ENCODE measurements at places on chromosomes 2 and 18.

DNA sequence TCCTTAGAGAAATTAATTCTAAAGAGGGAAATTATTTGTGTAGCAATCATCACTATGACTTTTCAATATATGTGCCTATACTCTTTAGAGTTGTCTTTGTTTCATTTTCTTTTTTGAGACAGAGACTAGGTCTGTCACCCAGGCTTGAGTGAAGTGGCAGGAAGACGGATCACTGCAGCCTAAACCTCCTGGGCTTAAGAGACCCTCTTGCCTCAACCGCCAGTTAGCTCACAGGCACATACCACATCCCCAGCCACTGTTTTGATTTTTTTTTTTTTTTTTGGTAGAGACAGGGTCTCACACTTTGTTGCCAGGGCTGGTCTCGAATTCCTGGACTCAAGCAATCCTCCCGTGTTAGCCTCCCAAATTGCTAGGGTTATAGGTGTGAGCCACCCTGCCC lies 12.4 kb downstream of the YWHAQ start:
- no peak for DNase-seq

DNA sequence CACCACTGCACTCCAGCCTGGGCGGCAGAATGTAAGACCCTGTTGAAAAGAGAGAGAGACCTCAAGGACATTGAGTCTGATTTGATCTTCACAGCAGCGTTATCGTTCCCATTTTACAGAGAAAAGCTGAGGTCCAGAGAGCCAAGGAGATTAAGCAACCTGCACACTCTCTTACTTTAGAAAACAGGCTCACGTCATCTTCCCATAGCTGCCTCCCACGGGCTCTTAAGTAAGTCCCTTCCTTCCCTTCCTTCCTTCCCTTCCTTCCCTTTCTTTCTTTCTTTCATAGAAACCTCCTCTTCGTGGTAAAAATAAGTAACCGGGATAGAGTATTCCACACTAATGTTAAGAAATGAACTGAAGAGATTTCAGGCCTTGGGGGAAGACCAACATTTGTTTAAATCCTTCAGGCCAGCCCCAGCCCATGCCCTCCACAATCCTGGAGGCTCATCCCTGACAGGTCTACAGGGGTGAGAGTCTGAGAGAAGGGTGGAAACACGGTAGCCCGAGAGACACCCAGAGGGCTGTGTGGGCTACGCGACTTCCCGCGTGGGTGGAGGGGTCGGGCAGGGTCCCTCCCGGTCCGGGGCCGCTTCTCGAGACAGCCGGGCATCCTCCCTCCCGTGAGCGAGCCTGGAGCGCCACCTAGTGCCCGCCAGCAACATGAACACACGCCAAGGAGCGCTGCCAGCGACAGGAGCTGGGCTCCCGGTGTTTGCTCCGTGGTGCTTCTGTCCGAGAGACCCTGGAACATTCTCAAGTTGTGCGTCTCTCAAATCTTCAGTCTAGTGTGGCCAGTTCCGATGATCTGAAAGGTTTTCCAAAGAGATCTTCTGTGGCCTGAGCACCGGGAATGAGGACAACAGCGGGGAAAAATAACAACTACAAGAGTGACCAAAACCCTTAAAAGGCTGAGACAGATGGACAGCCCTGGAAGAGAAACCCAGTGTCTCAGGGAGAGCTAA lies 160.3 kb downstream of the INO80D start:
- DNase-seq, result peak; percentile 83

DNA sequence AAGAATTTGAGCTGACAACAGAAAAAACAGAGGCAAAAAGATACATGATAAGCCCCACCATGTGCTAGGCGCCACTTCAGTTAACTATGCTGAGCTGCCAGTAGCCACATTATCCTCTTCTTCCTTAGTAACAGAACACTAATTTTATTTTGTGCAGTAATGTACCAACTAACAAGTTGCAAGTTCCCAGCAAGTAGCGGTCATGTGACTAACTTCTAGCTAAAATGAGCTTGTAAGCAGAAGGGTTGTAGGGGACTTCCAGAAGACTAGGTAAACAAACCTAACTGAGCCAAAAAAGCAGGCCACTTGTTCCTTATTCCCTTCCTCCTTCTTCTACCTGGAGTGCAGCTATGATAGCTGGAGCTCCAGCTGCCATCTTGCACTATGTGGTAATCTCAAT lies 75.5 kb downstream of the DTNB start:
- no peak for DNase-seq

DNA sequence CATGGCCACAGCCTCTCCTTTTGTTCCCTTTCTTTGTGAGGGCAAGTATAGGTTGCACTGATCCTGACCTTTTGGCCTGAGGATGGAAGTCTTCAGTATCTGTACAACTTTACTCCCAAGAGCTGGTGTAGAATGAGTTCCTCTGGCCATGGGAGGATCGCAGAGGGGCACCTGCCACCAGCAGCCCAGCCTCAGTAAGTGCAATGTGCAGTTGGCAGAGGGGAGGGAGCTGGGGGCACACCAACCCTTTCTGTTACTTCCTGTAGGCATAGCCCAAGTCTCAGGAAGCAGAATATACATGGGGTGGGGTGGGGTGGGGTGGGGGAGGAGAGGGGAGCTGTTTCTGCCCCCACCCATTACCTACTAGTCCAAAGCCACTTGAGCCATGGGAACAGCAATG lies 65.1 kb upstream of the AQP4 start:
- no peak for DNase-seq

DNA sequence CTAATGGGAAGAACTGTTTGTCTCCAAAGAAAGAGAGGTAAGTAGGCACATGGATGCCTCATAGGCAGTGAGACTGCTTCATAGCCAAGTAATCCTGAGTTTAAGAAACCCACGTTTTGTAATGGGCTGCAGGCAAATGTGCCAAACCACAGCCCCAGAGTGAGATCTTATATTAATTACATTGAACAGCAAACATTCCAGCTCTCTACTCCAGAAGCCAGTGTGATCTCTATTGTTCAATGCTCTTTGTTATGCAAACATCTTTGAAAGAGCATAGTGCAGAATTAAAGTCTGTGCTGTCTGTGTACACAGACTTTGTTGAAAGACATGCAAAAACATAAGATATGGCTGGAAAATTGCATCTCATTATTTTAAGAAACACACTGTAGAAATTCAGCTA lies 720.8 kb upstream of the REG3G start:
- DNase-seq, result no peak

DNA sequence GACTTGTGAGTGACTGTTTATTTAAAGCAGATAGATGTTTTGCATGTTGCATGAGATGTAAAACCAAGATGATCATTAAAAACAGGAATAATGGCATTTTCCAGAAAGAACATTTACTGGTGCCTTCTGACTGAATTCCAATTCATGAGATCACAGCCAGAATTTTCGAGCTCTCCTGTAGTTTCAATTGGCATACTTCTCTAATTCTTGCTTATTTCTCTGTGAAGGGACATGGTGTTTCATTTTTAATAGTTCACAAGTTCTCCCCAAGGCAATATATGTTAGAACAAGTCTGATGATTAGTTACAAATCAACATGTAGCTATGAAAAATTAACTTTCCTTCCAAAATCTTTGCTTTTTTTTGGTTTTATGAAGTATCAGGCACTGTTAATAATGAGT lies 105.7 kb downstream of the PDE1A start:
- no peak for DNase-seq

DNA sequence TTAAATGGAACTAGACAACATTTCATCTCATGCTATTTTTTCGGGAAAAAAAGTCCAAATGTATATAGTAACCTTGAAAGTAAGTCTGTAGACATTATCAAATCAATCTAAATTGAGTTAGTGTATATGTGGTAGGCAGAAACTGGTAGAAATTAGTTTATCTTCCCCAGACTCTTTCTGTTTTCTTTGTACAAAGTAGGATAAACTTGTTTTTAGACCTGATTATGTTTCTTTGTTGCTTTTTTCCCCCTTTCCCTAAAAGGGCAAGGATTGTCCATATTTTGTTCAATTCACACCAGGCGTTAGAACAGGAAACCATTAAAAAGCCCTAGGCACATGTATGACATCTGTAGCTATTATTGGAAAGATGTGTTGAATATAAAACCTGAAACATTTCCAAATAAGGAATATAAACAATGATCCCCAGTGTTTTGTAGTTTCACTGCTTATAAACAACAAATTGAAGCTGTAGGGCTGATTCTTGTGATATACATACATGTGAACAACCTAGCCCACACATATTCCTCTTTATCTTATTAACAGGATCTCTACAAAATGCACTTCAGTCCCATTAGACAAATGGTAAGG lies 528.3 kb downstream of the PARD3B start:
- no peak for DNase-seq

- peak; percentile 34 for DNase-seq
Measured at GRCh38 chr2:98875081-98875728, 60.8 kb downstream of the CRACDL start.

GRCh38 chr2:218329027-218329825 lies 27.4 kb upstream of the CATIP start:
- DNase-seq, result no peak

- DNase-seq, result no peak
Measured at GRCh38 chr2:29443627-29444026, 328.4 kb downstream of the CLIP4 start.

- no peak for DNase-seq
Measured at GRCh38 chr2:60215386-60215901, 338.0 kb downstream of the BCL11A start.

- no peak for DNase-seq
Measured at GRCh38 chr2:239460780-239461179, 60.0 kb upstream of the HDAC4 start.

DNA sequence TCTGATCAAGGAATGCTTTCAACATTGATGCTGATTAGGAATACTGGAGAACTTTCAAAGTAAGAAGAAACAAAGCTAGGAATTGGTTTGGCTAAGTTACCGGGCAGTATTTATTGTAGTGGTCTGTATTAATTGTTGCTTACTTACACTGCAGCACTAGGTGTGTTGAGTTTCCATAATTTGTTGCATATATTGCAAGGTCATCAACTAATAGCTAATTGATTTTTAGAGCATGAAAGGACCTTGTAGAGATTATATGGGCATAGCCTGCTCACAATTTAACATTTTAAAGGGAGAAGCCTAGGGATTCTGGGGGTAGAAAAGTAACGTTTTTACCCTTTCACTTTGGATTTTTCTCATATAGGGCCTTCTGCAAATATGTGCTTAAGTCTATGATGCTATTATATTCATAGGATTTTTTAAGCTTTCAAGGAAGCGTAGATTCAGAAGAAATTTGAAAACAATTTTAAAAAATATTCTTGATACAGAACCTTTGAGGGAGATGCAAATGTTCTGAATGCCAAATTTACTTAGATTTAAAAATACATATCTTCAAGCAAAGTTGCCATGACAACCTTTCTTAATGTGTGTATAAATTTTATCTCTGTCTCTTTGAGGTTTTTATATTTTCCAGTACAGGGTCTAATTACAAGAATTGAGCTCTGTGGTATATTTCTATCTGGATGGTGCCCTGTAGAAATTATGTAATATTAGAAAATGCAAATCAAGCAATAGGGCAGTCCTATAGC lies 17.3 kb upstream of the ABI2 start:
- no peak for DNase-seq

- DNase-seq, result no peak
Measured at GRCh38 chr2:126650994-126651393, 5.0 kb upstream of the GYPC start.

GRCh38 chr2:158931572-158931971 lies 36.9 kb upstream of the TANC1 start:
- no peak for DNase-seq

- no peak for DNase-seq
Measured at GRCh38 chr2:192194265-192194865, 368 bp downstream of the TMEFF2 start.

- peak; percentile 71 for DNase-seq
Measured at GRCh38 chr18:9771261-9771976, 63.3 kb downstream of the RAB31 start.

GRCh38 chr18:38933910-38934510 lies 1368.4 kb upstream of the CELF4 start:
- no peak for DNase-seq

DNA sequence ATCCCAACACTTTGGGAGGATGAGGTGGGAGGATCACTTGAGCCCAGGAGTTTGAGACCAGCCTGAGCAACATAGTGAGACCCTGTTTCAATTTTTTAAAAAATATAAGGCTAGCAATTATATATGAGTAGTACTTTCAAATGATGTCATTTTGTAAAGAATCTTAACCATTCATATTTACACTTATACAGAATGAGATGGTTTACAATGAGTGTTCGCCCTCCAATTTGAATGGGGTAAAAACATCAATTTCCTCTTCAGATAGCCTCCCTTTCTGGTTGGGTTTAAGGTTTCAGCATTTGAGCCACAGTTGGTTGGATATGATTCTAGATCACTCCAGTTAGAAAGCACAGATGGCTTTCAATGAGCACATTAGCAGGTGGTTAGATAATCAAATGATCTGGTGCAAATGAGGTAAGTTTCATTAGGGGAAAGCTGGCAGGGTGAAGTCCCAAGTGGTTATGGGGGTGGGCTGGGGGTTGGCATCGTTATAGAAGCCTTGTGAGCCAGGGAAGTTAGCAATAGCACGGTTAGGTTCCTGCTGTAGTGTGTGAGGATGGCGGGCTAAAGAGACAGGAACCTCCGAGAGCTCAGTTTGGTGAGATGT lies 63.9 kb downstream of the TRPM8 start:
- DNase-seq, result no peak

DNA sequence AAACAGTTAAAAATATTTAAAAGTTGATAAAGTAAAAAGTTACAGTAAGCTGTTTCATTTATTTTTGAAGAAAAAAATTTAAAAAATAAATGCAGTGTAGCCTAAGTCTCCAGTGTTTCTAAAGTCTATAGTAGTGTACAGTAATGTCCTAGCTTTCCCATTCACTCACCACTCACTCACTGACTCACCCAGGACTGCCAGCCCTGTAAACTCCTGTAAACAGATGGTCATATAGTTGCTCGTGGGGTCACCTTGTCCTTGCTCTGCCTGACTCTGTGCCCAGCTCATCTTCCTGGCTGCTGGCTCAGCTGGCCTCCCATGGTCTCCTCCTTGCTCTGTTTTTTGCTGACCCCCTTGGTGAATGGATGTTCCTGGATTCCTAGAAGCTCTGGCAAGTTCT lies 180.3 kb downstream of the VAPA start:
- no peak for DNase-seq

DNA sequence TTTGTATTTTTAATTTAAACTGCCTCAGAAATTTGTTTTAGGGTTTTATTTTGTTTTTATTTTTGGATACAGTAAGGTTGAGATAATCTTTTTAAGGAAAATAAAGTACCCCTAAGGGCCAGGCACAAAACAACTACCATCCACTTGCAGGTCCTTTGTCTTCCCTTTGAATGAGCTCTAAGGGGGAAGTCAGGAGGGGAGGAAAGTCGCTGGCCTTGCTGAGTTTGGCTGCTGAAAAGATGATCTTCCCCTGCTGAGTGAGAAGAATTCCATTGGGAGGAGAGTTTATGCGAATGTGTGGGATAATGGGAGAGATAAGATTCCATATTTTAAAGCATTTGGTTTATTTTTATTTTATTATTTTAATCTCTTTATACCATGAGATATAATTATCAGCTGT lies 100.7 kb downstream of the ARHGAP15 start:
- no peak for DNase-seq
